Central memory CD4-positive, alpha-beta T cell (primary cell): ENCODE measurements at places on chromosomes 5 and 9.
A peak's percentile ranks its signal among the peaks of the same experiment; 100 is the strongest.

DNA sequence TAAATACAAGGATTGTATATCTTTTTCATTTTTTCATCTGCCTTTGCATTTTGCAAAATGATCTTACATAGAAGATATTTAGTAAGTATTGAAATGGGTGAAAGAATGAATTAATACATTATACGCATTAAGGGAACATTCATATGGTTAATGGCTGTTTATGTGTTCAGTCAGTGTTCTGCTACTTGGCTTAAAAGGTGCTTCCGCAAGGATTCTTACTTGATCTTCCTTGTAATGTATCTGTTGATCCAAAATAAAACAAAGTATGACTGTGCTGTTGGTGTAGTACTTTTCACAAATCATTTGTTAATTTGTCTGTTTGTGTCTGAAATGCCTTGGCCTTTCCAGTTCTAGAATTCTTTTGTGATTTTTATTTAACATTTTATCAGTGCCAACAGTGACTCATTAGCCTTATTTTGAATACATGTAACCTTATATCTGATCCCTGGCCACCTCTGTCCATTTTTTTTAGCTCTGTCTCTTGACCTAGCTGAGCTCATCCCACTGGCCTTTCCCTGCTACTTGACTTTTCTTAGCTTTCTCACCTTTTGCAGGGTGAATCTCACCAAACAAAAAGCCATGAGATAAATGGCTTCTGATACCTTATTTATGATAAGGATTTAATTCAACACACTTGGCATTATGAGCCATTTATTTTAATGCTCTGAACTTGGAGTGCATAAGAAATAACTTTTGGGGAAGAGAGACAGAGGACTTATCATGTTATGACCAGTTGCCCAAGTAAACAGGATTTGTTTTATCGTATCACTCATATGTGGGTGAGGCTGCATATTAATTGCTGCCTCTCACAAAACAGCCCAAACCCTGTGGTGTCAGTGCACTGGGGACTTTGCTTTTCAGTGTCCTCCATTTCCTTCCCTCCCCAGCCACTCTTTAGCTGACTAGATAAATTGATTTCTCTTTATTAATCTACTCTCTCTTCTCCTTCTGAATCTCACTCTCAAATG lies 340.3 kb downstream of the KDM4C start:
- no peak for DNase-seq

- no peak for DNase-seq
Measured at GRCh38 chr9:123608104-123608503, 252.1 kb downstream of the CRB2 start.

DNA sequence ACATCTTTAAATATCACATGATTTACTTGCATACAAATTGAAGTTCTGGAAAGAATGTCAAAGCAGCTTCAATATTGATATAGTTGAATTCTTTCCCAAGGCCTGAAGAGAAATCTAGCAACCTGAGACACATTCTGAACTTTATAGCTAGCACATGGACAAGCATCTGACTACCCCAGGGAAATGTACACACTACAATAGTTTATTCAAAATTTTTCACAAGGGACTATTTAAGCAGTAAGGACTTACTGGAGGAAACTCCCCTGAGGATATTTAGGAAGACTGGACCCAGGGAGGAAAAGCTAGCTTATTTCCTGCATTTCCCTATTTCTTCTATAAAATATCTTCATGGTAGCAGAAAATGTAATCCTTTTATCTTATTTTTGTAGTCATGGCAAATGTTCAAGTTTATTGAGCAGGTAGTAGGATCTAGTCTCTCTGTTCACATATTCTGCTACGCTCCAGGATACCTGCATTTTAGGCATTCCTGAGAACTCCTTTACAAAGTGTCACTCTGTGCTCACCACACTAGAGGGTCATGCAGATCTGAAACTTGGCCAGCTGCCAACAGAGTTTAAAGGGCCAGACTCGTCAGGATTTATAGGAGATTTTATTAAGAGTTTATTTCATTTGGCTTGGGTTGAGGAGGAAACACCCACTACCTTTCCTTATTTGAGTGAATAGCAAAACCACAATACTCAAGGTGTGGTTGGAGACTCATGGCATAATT lies 348.4 kb upstream of the FTMT start:
- DNase-seq = no peak

GRCh38 chr5:139470821-139471300 lies at the start of gene SMIM33:
Gene SMIM33, plus strand, starts transcription at chr5:139471004. Its CDS starts 118 bp downstream, at chr5:139471122.
- DNase-seq = peak; percentile 49

DNA sequence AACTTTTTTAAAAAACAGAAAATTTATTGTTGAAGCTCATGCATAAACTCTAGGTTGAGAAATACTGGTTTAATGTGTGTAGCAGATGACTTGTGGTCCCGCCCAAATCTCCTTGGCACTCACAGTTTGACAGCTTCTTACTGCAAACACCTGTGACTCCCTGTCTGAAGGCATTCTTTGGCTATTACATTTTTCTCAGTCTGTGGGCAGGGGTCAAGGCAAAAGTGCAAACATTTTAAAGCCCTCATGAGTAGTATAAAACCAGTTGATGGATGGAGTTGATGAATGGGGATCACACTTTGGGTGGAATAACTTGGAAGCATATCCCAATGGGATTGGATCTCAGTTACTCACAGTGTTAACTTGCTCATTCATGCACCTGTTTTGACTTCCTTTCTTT lies 1007.0 kb upstream of the NUDT12 start:
- DNase-seq = no peak

- DNase-seq = peak; percentile 0
Measured at GRCh38 chr5:117455236-117456233, 880.9 kb upstream of the SEMA6A start.

GRCh38 chr5:54643685-54644106 lies 126.1 kb downstream of the SNX18 start:
- no peak for DNase-seq

GRCh38 chr5:111077678-111078077 lies 6.2 kb downstream of the TSLP start:
- DNase-seq = no peak

- no peak for DNase-seq
Measured at GRCh38 chr9:14906000-14906399, 4.2 kb downstream of the FREM1 start.

GRCh38 chr5:178460174-178460573 lies 130.0 kb downstream of the COL23A1 start:
- no peak for DNase-seq

- DNase-seq = no peak
Measured at GRCh38 chr5:121945261-121945660, 16.5 kb upstream of the SRFBP1 start.

- no peak for DNase-seq
Measured at GRCh38 chr5:135079099-135079681, 45.2 kb upstream of the PITX1 start.

- no peak for DNase-seq
Measured at GRCh38 chr9:117435630-117436261, 20.9 kb upstream of the ASTN2 start.

DNA sequence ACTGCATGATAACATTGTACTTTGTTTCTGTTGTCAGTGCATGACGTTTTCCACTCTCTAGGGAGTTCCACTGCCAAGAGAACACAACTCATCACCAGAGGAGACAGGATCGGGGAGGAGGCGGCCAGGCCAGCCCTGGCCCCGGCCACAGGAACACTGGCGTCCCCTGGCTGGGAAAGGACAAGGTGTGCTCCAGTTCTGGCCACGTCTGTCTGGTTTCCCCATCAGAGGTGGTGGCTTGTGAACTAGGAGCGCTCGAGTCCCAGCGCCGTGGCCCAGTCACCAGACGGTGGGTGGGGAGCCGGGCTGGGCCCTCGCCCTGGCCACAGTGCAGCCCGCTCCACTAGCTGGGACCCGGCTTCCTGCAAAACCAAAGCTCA lies 211.9 kb upstream of the IRX4 start:
- no peak for DNase-seq

DNA sequence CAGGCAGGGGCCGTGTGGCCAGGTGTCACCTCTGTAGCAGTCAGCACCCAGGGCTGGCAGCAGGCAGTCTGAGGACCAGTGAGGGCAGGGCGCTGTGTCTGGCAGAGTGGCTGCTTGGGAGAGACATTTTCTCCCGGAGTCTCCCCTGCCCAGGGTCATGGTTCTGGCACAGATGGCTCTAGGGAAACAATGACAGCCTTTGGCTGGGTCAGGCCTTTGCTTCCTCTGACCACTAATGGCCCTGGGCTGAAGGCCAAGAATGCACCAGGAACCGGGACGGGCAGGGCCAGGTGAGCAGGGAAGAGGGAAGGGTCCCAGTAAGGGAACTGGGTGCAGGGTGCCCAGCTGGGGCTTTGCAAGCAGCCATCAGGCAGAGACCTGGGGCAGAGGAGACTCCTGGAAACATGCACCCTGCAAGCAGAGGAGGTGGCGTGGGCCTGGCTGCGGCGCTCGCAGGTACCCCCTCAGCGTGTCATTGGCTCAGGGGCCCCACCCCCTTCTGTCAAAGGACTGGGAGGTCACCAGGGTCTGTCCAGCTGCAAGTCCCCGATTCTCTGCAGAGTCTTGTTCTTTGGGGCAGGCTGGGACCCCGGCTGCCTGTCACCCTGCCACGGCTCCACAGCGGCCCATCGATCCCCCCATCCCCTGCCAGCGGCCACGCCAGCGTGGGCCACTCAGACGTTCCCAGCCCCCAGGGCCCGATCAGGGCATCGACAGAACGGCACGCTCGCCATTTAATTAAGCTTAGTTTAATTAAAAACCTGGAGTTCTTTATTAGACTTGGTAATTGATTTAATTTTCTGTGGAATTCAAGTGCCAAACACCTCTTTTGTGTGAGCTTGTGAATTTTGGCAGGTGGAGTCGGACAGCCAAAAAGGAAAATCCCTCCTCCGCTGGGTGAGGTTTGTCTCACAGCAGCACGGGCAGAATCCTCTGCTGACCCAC lies 18.9 kb upstream of the TMEM250 start:
- DNase-seq = no peak

DNA sequence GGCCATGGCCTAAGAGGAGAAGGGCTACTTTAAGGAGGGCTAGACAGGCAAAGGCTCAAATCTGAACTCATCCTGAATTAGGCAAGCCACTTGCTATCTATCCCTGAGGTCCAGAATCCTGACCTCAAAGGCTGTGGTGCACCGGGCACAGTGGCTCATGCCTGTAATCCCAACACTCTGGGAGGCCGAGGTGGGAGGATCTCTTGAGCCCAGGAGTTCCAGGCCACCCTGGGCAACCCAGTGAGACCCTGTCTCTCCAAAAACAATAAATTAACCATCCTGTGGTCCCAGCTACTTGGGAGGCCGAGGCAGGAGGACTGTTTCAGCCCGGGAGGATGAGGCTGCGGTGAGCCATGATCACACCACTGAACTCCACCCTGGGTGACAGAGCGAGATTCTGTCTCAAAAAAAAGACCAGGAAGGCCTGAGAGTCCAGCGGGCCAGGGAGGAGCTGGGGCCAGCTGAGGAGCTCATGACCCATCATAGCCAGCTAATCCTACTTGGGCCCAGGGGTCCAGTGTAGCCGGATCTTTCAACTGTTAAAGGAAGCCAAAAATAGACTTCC lies 4.0 kb downstream of the NOP16 start:
- DNase-seq = no peak

GRCh38 chr9:129962889-129963703 lies 79.9 kb downstream of the FNBP1 start:
- DNase-seq = peak; percentile 89

DNA sequence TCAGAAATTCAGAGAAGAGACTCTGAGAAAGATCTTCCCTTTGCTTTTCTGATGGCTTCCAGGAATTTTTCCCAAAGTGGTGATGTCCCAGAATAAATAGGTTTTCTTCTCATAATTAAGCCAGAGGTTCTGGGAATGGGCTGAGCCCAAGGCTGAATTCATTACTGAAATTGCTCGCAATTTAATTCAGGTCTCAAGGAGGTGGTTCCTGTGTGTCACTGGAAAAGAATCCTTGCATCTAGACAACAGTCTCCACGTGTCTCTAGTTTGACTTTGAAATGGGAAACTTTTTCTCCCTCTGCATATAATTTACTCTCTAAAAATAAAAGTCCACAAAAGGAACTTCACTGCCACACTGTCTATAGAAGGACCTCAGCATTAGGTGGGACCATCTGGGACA lies 27.8 kb upstream of the STX17 start:
- no peak for DNase-seq

GRCh38 chr5:84764227-84764626 lies 379.5 kb upstream of the EDIL3 start:
- DNase-seq = no peak

DNA sequence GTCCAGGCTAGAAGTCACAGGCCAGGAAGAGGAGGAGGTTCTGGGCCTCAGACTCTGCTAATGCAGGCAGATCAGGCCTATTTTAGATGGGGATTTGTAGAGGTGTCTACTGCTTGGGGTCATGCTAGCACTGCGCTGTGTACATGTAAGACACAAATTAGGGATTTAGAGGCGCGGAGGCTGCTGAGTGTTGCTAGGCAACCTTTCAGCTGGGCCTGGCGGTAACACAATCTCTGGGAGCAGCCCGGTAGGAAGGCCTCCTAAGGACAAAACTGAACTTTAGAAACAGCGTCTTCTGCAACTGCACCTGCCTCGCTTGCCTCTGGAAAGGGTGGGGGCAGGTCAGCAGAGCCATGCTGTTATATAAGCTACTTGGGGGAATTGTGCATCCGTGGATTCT lies 147.9 kb downstream of the MACROH2A1 start:
- no peak for DNase-seq

DNA sequence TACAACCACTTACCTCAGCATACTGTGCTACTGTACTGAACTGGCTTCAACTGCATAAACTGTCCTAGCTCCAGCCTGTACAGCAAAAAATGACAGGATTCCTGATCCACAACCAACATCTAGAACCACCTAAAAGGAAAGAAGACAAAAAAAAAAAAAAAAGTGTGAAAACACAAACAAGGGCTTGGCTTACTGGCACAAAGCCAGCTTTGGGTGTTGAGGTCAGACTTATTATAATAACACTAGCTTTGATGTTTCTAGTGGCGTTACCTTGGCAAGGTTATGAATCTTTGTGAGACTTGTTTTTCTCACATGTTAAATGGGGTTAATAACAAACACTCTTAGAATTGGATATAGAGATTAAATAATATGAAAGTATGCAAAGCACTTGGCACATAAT lies 148.5 kb upstream of the PUM3 start:
- no peak for DNase-seq

DNA sequence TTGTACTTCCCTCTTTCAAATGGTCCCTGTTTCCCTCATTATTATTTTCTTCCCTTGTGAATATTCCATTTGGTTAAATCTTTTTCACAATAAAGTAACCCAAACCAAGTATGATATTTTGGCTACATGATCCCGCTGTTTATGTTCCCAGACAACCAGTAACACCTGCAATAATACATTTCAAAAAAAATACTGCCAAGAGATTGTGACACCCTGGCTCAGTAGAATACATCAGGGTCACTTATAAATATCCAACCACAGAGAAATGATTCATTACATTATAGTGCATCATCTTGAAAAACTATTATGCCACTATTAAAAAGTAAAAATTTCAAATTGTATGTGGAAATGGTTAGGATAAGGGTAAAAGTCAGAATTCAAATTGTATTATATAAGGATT lies 7.2 kb upstream of the OXCT1 start:
- no peak for DNase-seq

DNA sequence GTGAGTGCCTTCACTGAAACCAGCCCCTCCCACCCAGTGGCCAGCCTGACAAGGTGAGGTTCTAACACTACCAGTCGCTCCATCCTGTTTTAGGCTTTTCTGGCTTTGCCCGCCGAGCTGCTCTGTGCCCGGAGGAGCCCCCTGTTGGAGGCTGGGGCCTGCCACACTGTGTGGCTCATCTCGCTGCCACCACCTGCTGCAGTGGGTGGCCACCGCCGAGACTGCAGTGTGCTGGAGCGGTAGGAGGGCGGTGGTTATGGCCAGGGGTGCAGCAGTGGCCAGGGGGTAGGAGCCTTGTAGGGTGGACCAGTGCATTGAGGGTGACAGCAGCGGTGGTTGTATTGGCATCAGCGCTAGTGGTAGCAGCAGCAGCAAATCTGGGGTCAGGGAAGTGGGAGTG lies 74.7 kb upstream of the PCAT7 start:
- DNase-seq = no peak
